ENCODE measurements at places on chromosomes 7 and 10.
A peak's percentile ranks its signal among the peaks of the same experiment; 100 is the strongest.

GRCh38 chr10:86868353-86868752 is 89.1 kb downstream of the MMRN2 start:
- DNase-seq = no peak

DNA sequence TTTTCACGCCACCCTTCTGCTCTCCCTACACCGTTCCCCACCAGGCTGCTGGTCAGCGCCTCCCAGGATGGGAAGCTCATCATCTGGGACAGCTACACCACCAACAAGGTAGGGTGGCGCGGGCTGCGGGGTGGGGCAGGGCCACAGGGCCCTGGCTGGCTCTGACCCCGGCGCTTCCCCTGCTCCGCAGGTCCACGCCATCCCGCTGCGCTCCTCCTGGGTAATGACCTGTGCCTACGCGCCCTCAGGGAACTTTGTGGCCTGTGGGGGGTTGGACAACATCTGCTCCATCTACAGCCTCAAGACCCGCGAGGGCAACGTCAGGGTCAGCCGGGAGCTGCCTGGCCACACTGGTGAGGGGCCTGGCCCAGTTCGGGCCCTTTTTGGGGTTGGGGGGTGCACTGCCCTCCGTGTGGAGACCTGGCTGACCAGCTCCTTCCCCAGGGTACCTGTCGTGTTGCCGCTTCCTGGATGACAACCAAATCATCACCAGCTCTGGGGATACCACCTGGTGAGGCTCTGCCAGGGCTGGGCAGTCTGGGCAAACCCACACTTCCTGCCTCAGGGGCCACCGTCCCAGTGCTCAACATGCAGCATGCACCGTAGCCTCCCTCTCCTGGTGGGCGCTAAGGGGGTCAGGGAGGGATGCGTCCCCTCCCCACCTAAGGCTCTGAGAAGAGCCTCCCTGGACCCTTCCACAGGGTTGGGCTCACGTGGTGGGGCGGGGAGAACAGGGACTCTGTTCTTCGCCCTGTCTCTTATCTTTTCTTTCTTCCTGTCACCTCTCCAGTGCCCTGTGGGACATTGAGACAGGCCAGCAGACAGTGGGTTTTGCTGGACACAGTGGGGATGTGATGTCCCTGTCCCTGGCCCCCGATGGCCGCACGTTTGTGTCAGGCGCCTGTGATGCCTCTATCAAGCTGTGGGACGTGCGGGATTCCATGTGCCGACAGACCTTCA is 4.0 kb downstream of the GNB2 start:
- DNase-seq = no peak

DNA sequence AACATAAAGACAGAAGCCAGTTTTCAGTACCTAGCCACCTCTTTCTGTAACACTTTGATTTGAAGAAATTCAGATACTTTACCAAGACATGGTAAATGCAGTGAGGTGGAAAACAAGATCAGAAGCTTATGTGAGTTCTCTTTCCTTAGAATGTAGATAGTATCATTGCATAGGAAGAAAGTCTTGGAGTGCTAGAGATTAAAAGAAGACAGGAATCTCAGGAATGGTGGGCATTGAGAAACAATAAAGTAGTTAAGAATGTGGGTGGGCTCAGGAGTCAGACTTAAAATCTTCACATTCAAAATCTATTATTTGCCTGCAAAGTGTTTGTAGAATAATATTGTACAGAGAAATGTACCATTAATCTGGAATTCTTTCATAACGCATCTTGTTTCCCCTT is 58.9 kb downstream of the POLL start:
- no peak for DNase-seq

GRCh38 chr10:74988832-74989561 is 122.5 kb upstream of the SAMD8 start:
- no peak for DNase-seq

- no peak for DNase-seq
Observed at GRCh38 chr10:103766751-103767505, 88.4 kb downstream of the SH3PXD2A start.

GRCh38 chr10:107616463-107617410 is 452.2 kb upstream of the SORCS1 start:
- no peak for DNase-seq

DNA sequence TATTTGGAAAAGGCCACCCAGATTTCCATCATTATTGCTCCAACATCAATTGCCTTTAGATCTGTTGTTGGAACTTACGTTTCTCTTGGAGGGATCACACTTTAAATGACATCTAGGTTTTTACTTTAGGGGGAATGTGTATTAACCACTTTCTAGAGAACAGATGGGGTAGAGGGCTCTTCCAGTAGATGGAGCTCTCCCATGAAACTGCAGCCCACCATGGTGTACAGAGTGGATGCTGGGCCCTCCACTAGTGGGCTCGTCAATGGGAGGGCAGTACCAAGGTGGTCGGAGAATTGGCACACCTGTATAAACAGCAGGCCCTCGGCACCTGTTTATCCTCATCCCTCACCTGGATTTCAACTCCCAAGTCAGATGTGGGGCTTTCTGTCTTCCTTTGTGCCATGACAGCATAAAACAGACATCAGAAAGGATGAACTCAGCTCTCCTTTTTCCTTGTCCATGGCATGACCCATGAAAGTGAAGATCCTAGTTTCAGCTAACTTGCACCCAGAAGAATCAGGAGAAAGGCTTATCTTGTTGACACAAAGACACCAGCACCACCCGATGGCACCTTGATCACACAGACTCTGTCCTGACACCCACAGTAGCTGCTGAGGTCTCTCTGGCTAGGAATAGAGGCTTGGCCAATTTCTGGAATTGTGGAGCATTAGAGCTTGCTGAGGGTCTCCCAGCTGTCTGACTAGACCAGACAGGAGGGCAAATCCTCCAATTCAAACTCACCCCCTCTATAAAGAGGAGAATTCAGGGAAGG is 150.5 kb downstream of the CYP26A1 start:
- no peak for DNase-seq

- DNase-seq = peak; percentile 67
Observed at GRCh38 chr7:103074519-103075336, at the start of the genes ARMC10 and FBXL13. TSS of gene ARMC10 (plus strand) at chr7:103075140. CDS start at chr7:103075273, 133 bp downstream. TSS of gene FBXL13 (minus strand) at chr7:103074796.

GRCh38 chr10:102775935-102776669 is 32.4 kb downstream of the WBP1L start:
- DNase-seq = no peak

DNA sequence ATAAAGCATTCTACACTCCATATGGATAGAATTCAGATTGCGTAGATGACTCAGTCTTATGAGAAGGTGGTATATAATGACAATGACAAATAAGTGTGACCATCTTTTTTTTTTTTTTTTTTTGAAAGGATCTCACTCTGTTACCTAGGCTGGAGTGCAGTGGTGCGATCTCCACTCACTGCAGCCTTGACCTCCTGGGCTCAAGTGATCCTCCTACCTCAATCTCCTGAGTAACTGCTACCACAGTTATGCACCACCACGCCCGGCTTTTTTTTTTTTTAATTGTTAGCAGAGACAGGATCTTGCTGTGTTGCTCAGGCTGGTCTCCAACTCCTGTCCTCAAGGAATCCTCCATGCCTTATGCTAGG is 43.2 kb upstream of the NRP1 start:
- no peak for DNase-seq

DNA sequence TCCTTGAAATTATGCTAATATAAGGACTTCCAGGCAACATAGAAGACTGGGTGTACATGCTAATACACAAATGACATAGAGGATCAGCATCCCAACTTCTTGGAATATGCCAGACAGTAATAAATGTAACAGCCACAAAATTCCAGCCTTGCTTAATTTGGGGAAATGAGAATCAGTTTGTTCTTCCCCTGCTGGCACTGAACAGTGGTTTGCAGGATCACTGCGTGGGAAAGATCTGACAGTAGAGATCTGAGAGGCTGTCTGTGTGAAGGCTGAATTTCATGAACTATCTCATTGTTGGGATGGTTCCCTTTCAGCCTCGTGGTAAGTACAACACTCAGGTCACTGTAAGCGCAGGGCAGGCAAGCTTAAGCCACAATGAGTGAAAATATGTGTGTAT is 1078.0 kb downstream of the LRMDA start:
- DNase-seq = no peak

- DNase-seq = no peak
Observed at GRCh38 chr7:27124902-27125689, 5.5 kb downstream of the HOXA4 start.

DNA sequence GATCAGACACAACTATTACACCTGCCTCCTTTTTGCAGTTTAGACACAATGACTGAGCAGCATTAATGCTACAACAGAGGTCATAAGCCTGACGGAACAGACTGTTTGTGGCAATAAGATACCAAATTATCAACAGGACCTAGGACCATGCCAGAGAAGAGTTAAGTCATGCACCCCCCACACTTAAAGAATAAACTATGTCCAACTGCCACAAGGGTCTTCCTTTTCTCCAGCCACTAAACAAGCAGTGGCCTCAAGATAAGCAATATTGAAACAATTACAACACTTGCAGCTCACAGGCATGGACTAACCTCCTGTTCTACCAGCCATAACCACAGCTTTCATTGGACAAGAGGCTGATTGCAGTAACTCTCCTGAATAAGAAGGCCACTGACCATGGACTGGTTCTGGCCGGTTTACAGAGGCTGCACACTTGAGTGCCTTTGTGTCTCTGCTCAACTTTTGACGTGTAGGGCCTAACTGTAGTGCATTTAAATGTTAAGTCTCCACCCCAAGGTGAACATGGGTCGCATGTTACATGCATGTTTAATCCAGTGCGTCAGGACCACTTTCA is 104.4 kb downstream of the STRA8 start:
- DNase-seq = no peak

DNA sequence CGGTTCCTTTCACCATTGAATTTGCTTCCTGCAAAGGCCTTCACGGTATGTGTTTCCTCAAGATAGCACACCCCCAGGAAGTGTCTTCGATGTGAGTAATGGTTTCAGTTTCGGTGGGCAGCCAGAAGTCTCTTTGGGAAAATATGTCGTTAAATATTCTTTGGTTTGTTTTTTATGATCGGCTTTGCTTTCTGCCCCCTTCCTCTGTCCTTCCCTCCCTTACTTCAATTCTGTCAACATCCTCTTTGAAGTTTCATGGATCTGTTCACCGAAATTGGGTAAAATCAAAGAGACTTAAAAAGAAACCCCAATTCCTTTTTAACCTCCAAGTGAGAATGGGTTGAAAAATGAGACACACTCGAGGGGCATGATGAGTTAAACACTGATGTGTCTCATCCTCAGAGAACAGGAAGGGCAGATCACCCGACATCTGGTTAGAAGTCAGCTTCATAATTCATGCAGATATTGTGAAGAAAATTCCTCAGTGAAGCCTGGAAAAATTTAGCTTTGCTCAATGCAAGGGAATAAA is 170.8 kb upstream of the HABP2 start:
- DNase-seq = peak; percentile 39

DNA sequence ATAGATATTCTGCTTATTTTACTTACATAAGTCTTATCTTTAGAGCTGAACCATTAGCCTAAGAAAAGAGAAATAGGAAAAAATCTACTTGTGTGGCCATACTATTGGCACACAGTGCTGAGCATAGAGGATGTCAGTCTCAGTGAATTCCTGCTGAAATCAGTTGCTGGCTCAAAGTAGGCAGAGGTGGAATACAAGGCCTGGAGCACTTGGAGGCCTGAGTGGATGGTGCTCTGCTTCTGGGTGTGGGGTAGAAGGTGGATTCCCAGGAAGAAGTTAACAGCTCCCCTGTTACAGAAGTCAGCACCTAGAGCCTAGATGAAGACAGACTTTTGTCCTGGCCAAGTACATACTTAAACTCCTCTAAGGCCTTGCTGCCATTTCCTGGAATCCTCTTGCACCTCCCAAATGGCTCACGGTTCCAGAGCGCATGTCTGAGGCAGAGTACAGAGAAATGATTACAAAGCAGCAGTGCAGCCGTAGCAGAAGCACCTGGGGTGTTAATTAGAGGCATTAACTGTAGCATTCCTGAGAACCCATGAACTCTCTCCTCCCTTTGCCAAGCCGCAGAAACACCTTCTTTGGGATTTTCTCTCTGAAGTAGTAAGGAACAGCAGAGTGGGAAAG is 18.0 kb upstream of the XPNPEP1 start:
- no peak for DNase-seq

GRCh38 chr7:76509931-76510877 is at the start of gene UPK3B:
TSS of gene UPK3B (plus strand) at chr7:76510552. CDS start at chr7:76510653, 101 bp downstream.
- DNase-seq = no peak

- DNase-seq = no peak
Observed at GRCh38 chr10:121683366-121683765, 85.1 kb upstream of the FGFR2 start.

GRCh38 chr7:83413831-83414230 is 235.1 kb downstream of the SEMA3E start:
- no peak for DNase-seq

DNA sequence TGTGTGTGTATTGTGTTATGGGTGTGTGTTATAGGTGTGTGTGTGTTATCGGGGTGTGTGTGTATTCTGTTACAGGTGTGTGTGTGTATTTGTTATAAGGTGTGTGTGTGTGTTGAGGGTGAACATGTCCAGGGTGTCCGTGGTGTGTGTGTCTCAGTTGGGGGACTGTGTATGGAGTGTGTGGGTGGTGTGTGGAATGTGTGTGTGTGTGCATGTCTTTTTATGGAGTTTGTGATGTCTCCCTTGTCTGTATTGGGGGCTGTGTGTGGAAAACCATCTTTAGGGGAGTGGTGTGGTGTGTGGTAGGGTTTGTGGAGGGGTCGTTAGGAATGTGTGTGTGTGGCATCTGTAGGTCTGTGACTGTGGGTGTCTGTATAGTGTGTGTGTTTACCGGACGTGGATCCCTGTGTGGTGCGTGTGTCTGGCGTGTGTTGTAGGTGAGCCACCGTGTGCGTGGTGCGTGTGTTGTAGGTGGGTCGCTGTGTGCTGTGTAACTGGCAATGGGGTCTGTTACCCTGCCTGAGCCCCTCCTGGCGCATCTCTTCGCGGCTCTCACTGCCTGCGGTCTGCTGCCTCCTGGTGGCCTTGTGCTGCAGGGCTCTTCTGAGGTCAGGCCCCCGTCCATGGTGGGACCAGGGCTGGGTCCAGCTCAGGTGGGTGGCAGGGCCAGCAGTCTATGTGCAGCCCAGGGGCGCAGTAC is 61.7 kb downstream of the PALD1 start:
- no peak for DNase-seq

GRCh38 chr10:1715821-1716220 is 21.5 kb downstream of the ADARB2 start:
- no peak for DNase-seq

DNA sequence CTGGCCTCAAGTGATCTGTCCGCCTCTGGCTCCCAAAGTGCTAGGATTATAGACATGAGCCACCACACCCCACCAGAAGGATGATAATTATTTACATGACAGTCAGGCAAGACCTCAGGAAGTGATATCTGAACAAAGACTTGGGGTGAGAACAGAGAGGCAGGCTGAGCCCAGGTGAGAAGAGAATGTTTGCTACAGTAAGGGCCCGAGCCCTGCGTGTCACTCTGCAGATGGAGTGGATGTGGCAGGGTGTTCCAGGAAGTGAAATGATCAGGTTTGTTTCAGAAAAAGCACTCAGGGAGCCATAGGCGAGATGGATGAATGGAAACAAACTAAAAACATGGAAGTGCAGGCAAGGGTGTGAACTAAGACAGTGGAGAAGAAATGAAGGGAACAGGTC is 22.2 kb downstream of the SFMBT2 start:
- no peak for DNase-seq
